ENCODE measurements at places on chromosomes 1 and 21.

DNA sequence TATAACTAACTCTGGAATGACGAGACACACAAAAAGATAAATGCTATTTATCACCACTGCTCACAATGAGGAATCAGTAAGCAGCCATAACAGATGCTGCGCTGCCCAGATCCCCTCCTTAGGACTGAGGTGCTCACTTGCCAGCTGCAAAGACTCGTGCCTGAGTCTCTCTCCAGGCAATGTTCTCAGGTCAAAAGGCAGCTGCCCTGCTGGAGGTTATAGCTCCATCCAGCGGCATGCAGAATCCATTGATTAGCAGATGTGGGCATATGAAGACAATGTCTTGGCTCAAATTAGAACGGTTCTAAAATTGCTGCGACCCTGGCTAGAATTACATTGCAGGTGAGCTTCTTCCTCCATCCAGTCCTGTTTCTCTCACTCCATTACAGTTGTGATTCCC is 328.2 kb upstream of the CHRM3 start:
- H3K4me3 ChIP-seq: no peak overlapping the region
- no peaks in the 10 kb centered on the region for H3K4me1 ChIP-seq
- no peaks in the 10 kb centered on the region for H3K36me3 ChIP-seq
- no peaks in the 10 kb centered on the region for H3K27me3 ChIP-seq
- DNase-seq: no peak

DNA sequence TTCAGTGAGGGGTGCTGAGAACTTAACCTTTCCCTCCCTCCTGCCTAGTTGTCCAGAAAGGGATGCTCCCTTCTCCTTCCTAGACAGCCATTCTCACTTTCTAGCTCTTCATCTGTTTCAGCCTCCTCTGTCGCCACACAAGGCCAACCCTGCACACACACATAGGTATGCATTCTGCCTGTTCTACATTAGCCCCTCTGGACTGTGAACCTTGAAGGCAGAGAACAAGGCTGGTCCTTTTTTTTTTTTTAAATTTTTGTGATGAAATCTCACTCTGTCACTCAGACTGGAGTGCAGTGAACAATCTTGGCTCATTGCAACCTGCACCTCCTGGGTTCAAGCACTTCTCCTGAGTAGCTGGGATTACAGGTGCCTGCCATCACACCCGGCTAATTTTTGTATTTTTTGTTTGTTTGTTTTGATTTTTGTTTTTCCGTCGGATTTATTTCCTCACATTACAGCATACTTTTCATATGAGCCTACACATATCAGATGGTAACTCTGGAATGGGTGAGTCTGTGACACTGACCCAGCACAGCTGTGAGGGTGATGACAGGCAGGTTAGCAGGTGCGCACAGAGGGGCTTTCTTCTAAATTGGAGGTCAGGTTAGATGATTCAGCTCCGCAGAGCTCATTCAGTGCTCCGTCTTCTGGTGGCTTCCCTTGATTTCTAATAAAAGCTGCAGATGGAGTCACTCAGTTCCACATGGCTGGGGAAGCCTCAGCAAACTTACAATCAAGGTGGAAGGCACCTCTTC is 4.9 kb upstream of the AKR1A1 start:
- no peak overlapping the region for H3K27ac ChIP-seq
- H3K36me3 ChIP-seq: no peaks in the 10 kb centered on the region
- H3K27me3 ChIP-seq: no peaks in the 10 kb centered on the region

GRCh38 chr21:45138199-45139002 is 64.0 kb downstream of the ADARB1 start:
- H3K36me3 ChIP-seq: no peaks in the 10 kb centered on the region
- no peak overlapping the region for H3K27ac ChIP-seq
- no peaks in the 10 kb centered on the region for H3K27me3 ChIP-seq
- no peak overlapping the region for H3K4me3 ChIP-seq
- DNase-seq: peak; percentile 59

GRCh38 chr1:25700144-25700523 is 83.5 kb downstream of the MAN1C1 start:
- no peak overlapping the region for H3K4me3 ChIP-seq
- no peaks in the 10 kb centered on the region for H3K27me3 ChIP-seq
- H3K4me1 ChIP-seq: peaks cover 61% of the 10 kb centered on the region
- no peaks in the 10 kb centered on the region for H3K36me3 ChIP-seq

- H3K27me3 ChIP-seq: no peaks in the 10 kb centered on the region
- no peaks in the 10 kb centered on the region for H3K4me1 ChIP-seq
- DNase-seq: no peak
- no peaks in the 10 kb centered on the region for H3K36me3 ChIP-seq
- H3K27ac ChIP-seq: no peak overlapping the region
- no peak overlapping the region for H3K4me3 ChIP-seq
These were observed 26.4 kb upstream of the SYCP1 start for GRCh38 chr1:114828251-114828650.
